Activated T-helper 1 cell treated with anti-CD3 and anti-CD28 coated beads, Interleukin-2, amount 50 U/mL, for 16 hours (primary cell): ENCODE measurements at places on chromosomes 1 and 21.

DNA sequence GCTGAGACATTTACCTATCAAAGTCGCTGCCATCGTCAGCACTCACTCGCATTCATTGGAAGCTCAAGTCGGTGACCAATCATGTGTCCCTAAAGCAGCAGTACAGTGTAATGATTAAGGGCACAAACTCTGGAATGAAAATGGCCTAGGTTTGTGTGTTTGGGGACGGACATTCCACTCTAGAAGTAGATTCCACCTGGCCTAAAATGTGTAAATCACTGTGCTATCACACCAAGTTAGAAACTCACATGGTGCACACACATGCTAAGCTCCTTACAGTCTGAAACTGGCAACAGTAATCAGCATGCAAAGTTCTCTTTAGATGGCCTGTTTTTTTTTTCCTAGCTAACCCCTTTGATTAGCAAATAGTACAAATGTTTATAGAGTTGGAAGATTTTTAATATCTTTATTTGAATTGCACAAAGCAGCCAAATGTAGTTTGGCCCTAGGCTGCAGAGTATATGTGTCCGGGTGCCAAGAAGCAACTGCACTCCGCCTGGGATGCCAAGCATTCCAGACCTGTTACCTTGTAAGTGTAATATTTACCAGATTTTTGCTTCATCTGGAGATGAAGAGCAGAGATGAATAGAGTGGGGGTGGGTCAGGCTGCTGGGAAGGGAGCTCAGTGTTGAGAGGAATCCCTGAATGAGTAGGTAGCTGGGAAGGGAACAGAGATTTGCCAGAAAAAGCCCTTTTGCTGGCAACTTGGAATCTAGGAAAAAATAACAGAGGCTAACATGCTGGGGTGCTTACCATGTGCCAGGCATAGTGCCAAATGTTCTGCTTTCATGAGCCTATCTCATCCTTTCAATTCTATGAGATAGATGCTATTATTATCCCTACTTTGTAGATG, 35.2 kb downstream of the TGFB2 start:
- no peak for DNase-seq

DNA sequence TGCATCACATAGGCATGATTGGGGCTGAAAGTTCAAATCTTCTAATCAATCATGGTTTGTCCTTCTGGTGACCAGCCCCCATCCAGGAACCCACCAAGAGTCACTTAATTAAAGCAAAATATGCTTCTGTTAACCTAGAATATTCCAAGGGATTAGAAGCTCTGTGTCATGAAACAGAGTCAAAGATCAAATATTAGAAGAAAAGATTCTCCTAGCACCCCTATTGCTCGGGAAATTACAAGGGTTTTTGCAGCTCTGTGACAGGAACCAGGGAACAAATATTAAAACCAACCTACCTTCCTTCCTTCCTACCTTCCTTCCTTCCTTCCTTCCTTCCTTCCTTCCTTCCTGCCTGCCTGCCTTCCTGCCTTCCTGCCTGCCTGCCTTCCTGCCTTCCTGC, 31.8 kb upstream of the ACTN2 start:
- no peak for DNase-seq

GRCh38 chr1:208108213-208108608, 136.0 kb downstream of the PLXNA2 start:
- no peak for DNase-seq

- no peak for DNase-seq
These were observed 61.5 kb downstream of the GNG12 start for GRCh38 chr1:67771749-67772148.

DNA sequence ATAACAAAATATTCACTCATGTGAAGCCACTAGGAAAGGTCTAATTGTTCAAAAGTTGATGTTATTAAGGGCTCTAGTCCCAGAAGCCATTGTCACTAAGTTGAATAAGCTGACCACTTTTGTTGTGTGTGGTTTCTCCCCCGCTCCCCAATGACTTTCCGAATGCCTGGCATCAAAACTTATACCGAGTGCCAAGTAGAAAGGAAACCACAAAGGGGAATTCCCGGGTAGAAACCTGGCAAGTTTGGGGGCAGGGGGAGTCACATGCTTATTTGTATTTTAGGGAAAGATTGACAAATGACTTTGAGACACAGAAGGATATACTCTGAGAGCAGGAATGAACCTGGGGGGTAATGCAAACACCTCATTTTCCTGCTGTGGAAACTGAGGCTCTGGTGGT, 154.1 kb downstream of the TGFBR3 start:
- no peak for DNase-seq

DNA sequence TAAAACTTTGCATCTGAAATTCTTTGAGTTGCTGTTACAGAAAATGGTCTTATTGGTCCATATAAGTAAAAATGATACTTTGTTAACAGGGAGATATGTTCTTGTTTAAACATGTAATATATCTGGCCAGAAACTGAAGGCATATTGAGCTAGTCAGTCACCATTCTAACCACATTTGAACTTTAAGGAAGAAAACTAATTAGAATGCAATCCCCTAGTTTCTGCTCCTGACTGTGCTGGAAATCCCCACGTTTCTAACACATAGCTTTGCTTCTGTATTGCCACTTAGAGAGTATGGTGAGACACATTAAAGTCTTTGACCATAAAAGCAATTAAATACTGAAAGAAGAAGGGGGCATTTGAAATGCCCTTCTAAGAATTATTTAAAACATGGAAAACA, 32.1 kb upstream of the HIVEP3 start:
- DNase-seq = no peak

GRCh38 chr1:19010995-19011844, 54.7 kb upstream of the IFFO2 start:
- DNase-seq = peak; percentile 35

- DNase-seq = peak; percentile 81
These were observed 72.9 kb downstream of the SKI start for GRCh38 chr1:2300851-2301606.

DNA sequence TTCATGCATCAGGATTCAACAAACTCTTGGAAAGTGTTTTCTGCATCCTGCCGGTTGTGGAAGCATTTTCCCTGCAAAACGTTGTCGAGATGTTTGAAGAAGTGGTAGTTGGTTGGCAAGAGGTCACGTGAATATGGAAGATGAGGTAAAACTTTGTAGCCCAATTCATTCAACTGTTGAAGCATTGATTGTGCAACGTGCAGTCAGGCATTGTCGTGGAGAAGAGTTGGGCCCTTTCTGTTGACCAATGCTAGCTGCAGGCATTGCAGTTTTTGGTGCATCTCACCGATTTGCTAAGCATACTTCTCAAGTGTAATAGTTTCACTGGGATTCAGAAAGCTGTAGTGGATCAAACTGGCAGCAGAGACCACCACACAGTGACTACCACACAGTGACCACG, 57.0 kb upstream of the PRDM2 start:
- DNase-seq = no peak

GRCh38 chr1:5971471-5972197, 20.6 kb downstream of the NPHP4 start:
- DNase-seq = no peak

DNA sequence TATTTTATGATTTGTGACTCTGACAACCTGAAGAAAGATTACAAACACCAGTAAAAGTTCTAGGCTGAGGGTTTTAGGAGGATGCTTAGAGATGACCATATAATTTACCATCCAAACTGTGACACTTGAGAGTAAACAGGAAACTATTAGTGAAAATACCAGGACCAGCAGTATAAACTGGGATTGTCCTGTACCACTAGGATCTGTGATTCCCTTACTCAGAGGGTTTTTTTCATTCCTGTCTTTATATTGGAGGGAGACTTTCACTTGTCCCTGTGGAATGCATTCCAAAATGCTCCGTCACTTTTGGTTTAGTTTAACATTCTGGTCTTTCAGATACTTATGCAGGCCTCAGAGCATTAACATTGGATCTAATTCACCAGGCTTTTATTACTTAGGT, 482.9 kb downstream of the PTBP2 start:
- DNase-seq = no peak

DNA sequence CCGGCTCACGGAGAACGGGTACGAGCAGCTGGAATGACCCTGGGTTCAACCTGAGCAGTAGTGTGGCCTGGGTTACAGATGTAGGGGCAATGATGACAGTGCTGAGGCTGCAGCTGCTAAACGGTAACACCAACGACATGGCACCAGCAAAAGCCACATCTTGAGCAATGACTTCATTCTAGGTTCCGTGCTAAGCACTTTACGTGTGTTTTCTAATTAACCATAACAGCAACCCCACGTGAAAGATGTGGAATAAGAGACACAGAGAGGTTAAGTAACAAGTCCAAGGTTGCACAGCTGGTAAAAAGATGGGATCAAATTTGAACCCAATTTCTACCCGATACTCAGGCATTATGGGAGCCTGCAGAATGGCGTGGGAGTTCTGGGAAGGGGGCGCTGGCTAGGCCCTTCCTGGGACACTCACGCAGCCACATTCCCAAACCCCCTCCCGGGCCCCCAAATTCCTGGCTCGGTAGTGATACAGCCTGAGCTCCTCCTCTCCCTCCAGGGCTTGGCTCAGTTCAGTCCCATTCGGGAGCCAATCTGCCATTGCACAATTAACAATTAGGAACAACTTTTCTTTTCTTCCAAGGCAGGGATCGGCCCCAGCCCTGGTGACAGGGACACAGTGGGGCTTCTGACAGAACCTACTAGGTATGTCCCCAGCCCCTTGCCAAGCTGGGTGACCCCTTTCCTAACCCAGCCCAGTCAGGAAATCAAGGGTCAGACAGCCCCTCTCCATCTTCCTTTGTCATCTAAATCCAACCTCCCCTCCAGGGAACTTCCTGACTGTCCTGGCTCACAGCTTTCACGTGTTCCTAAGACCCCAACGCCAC, 23.8 kb upstream of the ECE1 start:
- no peak for DNase-seq

DNA sequence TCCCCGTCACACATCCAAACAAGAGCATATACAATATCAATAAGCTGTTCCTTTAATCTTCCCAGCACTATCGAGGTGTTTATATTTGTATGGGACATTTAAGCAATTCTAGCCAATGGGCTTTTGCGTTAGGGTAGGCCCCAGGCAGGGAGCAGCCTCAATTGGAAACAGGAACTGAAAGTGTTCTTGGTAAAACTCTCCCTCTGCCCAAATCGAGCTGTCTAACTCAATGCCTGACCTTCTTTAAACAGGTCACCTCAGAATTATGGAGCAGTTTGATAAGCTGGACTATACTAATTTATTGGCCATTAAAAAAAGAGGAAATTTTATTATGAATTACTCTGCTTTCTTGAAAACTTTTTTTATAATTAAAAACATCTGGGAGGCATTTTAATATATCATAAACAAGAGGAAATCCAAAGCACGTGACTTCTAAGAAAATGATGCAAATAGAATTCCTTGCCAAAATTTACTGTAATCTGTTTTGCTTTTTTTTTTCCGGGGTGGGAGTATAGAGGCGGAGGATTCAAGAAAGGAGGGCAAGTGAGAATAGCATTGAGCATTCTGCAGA, 498.1 kb downstream of the LMO4 start:
- no peak for DNase-seq

DNA sequence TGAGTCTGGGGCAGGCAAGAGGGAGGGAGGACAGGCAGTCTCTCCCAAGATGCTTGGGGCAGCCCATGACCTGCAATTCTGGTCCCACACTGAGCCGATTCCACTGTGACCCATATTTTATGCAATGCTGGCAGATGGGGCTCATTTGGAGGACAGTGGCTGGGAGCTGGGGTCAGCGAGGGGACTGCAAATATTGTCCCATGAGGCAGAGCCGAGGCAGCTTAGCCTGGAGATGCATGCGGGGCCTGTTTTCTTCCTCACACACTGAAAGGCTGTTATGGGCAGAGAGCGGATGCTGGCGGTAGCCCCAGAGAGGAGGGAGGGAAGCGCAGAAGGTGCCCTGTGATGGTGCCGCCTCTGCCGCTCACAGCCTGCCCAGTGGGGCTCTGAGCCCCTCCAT, 128.5 kb upstream of the POU3F1 start:
- DNase-seq = no peak

DNA sequence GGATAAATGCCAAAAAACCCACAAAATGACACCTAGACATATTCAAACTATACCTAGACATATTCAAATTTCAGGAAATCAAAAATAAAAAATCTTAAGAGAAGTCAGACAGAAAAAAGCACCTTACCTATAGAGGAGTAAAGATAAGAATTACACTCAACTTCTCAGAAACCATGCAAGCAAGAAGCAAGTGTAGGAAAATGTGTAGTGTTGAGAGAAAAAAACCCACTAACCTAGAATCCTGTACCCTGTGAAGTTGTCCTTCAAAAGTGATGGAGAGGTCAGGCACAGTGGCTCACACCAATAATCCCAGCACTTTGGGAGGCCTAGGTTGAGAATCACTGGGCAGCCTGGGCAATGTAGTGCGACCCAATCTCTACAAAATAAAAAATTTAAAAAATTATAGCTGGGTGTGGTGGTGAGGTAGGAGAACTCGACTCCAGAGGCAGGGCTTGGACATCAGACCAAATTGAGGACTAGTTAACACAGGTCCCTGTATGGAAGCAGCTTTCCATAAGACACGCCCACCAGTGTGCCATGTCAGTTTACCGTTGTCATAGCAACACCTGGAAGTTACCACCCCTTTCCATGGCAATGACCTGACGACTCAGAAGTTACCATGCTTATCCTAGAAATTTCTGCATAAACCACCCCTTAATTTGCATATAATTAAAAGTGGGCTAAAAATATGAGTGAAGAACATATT, 20.7 kb downstream of the PDIK1L start:
- DNase-seq = no peak

DNA sequence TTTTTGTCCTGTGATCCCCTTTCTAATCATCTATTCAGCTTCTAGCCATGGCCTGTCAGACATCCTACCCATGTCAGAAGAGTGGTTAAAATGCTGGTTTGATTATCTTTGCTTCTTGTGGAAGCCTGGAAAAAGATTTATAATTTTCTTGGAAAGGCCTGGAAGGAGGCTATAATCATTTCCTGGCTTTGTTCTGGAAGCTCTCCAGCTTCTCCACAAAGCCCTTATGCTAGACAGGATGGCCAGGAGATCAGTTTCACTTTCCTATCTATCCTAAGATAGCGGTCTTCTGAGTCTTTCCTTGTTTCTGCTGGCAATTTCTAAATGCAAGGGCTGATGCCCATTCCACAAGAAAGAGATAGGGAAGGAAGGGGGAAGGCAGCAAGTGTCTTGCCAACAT, 90.9 kb upstream of the SLC44A3 start:
- DNase-seq = no peak

DNA sequence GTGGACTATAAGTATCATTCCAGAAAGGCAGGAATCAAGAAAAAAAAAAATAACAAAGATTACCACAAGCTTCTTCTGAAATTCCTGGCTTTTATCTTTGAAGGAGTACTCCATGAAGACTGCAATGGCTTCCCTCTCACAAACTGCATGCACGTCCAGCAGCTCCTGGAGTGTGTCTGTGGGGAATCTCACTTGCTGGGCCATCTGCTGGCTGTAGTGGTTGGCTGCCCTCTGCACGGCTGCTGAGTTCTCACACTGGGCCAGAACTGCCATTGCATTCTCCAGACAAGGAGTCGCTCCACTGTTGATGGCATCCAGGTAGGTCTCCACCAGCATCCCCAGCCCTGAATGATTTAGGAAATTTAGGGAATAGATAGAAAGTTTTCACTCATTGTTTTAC, 23.3 kb upstream of the GBP2 start:
- no peak for DNase-seq

DNA sequence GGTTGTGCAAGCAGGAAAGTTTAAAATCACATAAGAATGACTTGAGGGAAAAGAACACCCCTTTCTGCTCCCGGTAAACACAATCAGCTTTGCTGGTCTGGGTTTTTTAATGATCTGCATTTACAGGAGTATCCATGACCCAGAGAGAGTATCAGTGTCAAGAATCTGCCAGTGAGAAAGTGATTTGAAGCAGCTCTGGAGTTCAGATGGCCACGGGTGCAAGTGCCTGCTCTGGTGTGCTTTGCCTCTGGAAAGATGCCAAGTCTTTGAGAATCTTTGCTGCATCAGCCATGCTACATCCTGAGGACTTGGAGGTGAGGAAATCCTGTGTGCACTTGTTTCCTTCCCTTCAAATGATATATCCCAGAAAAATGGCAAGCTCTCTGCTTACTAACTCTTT, 18.6 kb upstream of the MYSM1 start:
- DNase-seq = no peak
